Activated CD8-positive, alpha-beta memory T cell treated with anti-CD3 and anti-CD28 coated beads for 48 hours (primary cell): ENCODE measurements at places on chromosomes 13 and 19.

DNA sequence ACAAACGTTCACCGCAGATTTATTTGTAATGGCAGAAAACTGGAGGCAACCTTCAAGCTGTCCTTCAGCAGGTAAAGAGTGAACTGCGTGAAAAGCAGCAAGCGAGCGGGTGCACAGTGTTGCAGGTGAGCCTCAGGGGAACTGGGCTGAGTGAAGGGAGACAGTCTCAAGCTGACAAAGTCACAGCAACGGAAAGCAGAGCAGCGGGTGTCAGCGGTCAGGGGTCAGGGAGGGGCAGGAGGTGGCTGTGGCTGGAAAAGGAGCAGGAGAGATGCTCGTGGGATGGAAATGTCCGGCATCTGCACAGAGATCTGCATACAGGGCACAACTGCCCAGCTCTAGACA lies 8.5 kb upstream of the RASA3 start:
- DNase-seq = no peak

GRCh38 chr13:48281556-48281955 lies 22.0 kb upstream of the RB1 start:
- no peak for DNase-seq

- no peak for DNase-seq
These were observed 334.6 kb downstream of the TSHZ3 start for GRCh38 chr19:31014668-31015067.

DNA sequence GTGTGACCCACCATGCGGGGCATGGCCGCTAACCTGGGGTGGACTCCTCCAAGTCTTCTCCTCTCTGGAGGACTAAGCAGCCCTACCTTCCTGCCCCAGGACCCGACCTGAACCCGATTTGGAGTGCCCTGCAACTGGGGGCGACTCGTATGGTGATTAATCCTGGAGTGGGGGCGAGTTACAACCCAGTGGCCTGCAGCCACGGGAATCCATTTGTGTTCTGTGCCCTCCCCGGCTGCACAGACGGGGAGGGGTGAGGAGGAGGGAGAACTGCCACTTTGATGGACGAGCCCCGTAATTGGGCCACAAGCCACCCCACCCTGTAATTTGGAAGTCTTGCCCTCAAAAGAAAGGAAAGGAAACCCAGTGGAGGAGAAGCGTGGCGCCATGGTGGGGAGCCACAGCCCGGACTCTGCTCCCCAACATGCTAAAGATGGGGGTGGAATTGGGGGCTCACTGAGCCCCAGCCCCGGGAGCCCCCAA lies 18.0 kb downstream of the PRR36 start:
- no peak for DNase-seq

DNA sequence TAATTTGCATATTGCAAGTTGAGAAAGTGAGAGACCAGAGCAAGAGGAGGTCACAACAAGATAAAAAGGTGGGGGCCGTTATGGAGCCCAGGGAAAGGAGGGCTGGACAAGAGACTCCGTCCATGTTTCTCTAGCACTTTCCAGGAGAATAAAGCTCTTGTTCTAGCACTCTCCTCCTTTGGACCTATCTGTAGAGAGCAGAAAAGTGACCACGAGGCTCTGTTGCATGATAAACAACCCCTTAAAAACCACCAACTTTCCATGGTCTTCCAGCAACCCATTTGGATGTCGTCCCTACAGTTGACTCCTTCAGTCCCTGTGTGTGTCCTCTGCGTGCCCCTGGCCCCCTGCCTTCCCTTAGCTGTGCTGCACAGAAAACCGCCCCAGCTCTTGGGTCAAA lies 4.1 kb upstream of the ARL11 start:
- DNase-seq = no peak

DNA sequence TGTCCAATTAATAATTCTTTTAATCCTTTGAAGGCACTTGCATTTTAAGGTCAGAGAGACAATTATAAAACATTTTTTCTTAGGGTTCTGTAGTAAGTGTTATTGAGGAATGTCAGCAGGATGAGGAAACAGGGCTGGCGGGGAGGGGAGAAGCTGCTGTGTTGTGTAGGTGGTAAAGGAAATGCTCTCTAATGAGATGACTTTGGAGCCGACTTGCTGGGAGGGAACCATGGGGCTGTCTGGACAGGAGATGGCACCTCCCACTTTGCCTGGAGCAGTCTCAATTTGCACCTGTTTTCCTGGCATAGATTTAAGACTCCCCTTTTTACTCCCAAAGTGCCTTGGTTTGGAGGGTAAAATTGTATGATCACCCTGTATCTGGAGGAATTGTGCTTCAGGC lies 230.4 kb downstream of the ATP8A2 start:
- no peak for DNase-seq

GRCh38 chr13:66659701-66660467 lies 570.3 kb downstream of the PCDH9 start:
- DNase-seq = no peak

GRCh38 chr13:56182598-56182997 lies 958.1 kb upstream of the PRR20A start:
- DNase-seq = no peak

- DNase-seq = no peak
These were observed 24.0 kb downstream of the GRIN2D start for GRCh38 chr19:48417421-48417820.

DNA sequence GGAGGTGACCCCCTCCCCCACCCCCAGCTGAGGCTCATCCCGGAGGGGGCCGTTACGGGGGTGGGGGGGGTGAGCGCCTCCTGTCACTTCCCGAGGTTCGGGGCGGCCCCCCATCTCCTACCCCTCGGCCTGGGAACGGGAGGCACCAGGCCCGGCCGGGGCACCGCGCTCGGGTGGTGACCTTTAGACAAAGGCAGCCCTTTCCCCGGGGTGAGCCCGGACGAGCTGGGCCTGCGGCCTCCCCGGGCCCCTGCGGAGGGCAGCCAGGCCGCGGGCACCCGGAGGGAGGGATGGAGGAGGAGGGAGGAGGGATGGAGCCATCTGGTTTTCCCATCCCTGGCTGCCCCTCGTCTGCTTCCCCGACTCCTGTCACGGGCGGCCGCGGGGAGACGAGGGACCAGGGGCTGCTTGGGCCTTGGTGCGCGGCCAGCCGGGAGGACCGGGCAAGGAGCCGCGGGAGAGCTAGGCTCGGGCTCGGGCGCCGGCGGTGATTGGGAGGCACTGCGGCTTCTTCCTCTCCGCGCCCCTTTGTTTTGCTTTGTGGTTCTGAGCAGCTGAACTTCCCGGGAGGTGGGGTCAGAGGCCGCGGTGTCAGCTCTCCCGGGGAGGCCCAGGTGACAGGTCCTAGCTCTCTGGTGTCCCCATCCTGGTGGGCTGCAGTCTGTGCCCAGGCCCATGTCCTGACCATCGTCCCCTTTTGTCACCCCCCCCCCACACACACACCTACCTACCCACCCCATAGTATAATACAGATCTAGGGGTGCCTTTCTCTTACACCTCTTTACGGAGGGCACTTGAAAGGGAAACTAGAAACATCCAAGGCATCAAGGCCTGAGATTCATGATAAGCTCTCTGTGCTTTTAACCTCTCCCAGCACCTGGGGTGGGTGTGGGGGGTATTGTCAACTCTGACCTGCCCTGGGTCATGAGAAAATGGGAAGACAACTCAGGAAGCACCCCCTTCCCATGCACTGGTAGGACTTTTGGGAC lies 1.3 kb downstream of the BICRA start:
- peak; percentile 5 for DNase-seq

DNA sequence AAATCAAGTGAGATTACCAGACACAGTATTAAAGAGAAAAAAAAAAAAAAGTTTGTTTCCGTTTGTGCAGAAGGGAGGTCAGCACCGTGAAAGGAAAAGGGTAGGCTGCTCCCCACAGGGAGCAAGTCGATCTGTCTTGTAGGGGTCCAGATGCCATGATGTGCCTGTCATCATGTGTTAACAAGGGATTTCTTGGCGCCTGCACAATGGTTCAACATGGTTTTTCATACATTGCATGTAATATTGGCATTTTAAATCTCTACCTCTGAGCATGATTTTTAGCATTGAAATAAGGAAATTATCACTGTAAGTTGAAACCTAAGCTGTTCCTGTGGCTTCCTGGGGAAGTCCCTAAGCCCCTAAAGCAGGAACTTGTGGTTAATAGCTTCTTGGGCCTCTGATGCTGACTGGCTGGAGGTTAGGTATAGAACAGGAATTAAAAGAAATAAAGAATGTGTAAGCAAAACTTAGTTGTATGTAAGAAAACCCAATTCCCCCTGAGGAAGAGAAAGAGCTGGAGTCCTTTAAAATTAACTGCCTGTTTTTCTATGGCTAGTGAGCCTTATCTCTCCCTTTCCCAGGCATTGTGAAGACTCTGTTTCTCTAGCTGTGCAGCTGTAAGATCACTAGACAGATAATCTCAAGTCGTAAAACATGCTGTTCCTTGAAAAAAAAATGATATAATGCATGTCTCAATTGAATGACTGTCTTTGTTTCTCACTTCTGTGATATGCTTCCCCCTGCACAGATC lies 7.4 kb upstream of the FCGBP start:
- no peak for DNase-seq

GRCh38 chr13:48827709-48828108 lies 148.0 kb upstream of the FNDC3A start:
- no peak for DNase-seq

DNA sequence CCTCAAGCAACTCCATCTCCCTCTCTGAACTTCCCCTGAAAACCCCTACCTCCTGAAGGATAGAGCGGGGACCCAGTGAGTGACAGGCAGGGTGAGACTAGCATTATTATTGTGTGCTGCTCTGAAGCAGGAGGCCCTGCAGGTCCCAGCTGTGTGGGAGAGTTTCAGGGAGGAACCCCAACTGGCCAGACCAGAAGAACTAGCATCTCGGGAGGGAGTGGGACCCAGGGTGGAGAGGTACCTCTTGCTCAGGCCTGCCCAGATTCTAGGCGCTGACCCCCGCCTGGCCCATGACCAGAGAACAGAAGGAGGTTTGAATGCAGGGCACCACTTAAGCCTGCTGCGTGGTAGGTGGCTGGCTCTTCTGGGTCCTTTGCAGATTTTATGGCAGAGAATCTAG lies 5.7 kb upstream of the LYPD3 start:
- DNase-seq = no peak

DNA sequence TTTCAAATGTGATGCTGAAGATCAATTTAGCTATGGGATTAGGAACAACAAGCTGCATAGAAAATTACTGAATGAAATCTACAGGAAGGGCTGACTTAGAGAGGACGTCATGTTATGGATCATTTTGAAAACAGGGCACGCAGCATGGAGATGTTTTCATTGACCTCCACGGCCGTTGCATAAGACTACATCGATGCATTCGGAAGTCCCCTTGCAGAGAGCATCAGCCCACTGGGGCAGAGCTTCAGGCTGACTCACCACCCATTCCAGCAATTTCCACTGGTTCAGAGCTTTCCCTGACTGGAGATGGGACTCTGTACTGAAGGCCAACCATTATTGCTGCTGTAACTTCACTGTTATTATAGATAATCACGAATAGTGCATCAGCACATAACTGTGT lies 305.3 kb downstream of the IRS2 start:
- no peak for DNase-seq

- DNase-seq = no peak
These were observed 368.0 kb downstream of the FGF14 start for GRCh38 chr13:102033857-102034331.

DNA sequence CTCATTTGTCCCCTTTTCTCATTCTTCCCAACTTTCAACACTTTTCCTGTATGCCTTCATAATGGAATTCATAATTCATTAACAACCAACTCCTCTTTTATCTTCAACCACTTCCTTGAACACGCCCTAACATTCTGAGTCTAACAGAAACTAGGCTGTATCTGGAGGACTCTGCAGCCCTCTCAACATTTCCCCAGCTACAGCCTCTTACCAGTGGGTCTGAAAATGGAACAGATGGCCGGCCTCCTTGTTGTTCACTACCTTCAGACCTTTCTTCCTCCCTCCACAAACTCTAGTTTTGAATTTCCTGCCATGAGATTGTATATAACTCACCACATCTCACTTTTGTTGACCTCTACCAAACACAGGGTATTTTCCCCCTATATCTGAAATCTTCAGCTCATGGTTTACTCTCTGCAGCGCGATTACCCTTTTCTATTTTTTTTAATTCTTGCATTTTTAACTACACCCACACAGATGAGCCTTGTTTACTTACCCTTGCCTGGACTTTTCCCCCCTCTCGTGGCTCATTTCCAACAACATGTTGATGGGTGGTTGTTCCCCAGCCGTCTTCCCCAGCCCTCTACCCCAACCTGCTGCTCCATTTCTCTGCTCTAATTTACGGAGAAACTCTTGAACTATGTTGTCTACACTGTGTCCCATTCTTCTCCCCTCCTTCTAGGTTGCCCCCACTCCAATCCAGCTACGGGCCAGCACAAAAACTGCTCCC lies 846 bp downstream of the ZNF790 start:
- DNase-seq = no peak

DNA sequence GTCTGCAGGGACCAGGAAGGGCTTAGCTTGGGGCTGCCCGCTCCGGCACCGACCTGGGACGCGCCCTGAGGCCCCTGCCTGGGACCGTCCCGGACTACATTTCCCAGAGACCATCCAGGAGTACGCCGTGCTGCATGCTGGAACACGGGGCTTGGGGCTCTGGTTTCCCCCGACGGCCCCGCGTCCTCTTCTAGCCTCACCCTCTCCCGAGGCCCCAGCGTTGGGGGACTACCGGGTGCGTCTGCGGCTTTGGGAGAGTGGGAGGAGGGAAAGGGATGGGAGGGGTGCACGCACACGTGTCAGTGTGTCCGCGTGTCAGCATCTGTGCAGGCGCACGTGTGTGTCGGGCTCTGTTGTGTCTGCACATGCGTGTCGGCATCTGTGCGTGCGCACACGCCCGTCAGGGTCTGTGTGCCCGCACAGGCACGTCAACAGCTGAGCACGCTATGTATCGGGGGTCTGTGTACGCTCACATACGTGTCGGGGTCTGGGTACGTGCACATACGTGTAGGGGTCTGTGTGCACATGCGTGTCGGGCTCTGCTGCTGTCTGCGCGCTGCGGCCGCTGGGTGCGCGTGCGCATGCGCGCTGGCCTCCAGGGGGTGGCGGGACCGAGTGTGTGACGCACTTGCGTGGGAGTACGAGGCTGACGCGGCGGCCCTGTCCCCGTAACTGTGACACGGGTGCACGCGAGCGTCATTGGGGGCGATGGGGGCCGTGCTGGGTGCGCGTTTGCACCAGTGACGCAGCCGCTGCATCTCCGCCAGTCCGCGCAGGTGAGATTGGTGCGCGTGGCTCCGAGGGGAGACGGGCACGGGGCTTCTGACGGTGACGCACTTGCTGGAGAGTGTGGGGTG lies at the start of gene ZNF331:
Gene ZNF331, plus strand, starts transcription at position 625 of the 857 bp plus-strand sequence. CDS start 31,232 bp downstream, outside the sequence.
- peak; percentile 68 for DNase-seq
